Articular chondrocyte of knee joint (primary cell): ENCODE measurements at places on chromosomes 13 and 19. TPM values are rescaled to one million over a fixed set of nuclear protein-coding genes. Genes with fewer than 3 reads are reported as not detected.

Gene ZNF66
- total RNA-seq = 4.2 and 4.6 TPM in 2 replicates

Gene ZNF529
- 12.5 and 15.5 TPM in 2 replicates for total RNA-seq

Gene PNMA8B
- total RNA-seq = 1.7 and 1.8 TPM in 2 replicates

Gene CCDC97
- total RNA-seq = 10.8 and 13.7 TPM in 2 replicates

Gene TMC4
- 1.0 TPM in 1 of 2 replicates, not detected in the other for total RNA-seq

Gene SLC10A2
- not detected in 2 replicates for total RNA-seq

Gene WDR83
- 6.5 and 6.7 TPM in 2 replicates for total RNA-seq

Gene KLK2
- not detected in 2 replicates for total RNA-seq

Gene ZNF91
- 27.8 and 34.5 TPM in 2 replicates for total RNA-seq

Gene F2RL3
- total RNA-seq = not detected in 2 replicates

Gene COX7A1
- 13.7 and 21.0 TPM in 2 replicates for total RNA-seq

Gene IRF2BP1
- total RNA-seq = 21.6 and 22.7 TPM in 2 replicates

Gene PRX
- total RNA-seq = 2.4 and 2.5 TPM in 2 replicates
